ENCODE measurements at places on chromosomes 7 and 10.
A peak's percentile ranks its signal among the peaks of the same experiment; 100 is the strongest.

GRCh38 chr10:15660990-15661389, 58.7 kb downstream of the ITGA8 start:
- DNase-seq: no peak

DNA sequence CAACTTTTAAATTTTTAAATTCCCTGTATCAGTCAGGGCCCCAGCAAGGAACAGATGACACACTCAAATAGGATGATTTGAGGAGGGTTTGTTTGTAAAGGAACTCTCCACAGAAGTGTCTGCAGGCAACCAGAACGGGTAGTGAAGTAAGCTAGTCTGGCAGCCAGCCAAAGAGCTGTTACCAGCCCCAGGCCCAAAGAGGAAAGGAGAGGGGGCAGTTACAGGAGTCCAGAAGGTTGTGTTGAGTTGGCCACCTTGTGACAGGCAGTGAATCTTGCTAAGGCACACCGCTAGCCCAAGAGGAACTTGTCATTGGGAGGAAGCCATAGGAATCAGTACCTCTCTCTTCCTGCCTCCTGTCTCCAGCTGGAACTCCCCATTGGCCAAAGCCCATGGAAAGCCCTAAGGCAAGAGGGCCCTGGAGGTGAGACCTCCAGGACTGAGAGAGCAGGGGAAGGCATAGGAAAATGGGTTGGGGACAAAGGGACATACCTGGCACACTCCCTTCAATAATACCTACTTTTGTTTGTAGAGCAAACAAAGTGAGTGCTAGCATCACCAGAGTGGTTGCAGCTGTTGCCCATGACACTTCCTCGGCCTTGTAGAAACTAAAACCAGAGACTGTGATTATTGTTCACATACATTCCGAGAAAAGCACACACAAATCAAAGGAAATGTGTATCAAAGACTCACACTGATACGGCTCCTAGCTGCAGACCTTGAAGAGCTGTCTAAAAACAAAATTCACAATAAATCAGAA, 25.4 kb upstream of the GATAD1 start:
- DNase-seq: no peak

GRCh38 chr7:146754385-146754784, 637.8 kb downstream of the CNTNAP2 start:
- no peak for DNase-seq

GRCh38 chr7:122217125-122217524, 73.1 kb upstream of the AASS start:
- DNase-seq: no peak

DNA sequence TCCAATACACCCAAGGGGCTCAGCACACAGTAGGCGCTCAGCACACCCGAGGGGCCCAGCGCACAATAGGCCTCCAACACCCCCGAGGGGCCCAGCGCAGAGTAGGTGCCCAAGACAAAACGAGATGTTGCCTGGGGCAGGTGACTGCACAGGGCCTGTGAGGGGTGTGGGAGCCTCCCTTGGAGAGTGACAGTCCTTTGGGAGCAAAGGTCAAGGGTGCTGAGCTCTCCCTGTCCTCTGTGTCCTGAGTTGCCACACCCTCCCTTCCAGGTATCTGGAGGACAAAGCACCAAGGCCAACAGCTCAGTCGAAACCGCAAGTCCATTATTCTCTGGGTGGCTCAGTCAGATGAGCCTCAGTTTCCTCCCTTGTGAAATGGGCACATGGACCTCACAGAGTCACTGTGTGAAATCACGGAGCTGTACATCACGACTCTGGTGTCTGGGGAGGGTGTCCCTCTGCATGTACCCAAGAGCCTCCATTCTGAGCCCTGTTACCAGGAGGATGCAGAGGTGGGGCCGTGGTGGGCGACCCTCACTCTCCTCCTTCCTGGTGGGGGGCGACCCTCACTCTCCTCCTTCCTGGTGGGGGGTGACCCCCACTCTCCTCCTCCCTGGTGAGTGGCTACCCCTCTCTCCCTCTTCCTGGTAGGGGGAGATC, 81.3 kb downstream of the FOXL3 start:
- no peak for DNase-seq

- DNase-seq: no peak
These were observed 93.1 kb downstream of the JCAD start for GRCh38 chr10:29966269-29966668.

DNA sequence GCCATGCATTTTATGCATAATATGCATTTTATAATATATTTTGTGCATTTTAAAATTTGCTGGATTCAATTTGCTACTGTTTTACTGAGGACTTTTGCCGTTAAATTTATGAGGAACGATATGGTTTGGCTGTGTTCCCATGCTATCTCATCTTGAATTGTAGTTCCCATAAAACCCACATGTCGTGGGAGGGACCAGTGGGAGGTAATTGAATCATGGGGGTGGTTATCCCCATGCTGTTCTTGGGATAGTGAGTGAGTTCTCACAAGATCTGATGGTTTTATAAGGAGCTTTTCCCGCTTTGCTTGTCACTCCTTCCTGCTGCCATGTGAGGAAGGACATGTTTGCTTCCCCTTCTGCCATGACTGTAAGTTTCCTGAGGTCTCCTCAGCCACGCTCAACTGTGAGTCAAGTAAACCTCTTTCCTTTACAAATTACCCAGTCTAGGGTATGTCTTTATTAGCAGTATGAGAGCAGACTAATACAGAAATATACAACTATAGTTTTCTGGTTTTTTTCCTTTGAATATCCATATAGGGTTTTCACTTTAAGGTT, 201.4 kb upstream of the SH2B2 start:
- no peak for DNase-seq

GRCh38 chr7:100166317-100166940, 2.0 kb downstream of the GAL3ST4 start:
- no peak for DNase-seq

- no peak for DNase-seq
These were observed 238.8 kb downstream of the FANK1 start for GRCh38 chr10:126135177-126135576.

- no peak for DNase-seq
These were observed 123.9 kb upstream of the TCF7L2 start for GRCh38 chr10:112826018-112826697.

- no peak for DNase-seq
These were observed 32.8 kb downstream of the DNAJB12 start for GRCh38 chr10:72322030-72322279.

DNA sequence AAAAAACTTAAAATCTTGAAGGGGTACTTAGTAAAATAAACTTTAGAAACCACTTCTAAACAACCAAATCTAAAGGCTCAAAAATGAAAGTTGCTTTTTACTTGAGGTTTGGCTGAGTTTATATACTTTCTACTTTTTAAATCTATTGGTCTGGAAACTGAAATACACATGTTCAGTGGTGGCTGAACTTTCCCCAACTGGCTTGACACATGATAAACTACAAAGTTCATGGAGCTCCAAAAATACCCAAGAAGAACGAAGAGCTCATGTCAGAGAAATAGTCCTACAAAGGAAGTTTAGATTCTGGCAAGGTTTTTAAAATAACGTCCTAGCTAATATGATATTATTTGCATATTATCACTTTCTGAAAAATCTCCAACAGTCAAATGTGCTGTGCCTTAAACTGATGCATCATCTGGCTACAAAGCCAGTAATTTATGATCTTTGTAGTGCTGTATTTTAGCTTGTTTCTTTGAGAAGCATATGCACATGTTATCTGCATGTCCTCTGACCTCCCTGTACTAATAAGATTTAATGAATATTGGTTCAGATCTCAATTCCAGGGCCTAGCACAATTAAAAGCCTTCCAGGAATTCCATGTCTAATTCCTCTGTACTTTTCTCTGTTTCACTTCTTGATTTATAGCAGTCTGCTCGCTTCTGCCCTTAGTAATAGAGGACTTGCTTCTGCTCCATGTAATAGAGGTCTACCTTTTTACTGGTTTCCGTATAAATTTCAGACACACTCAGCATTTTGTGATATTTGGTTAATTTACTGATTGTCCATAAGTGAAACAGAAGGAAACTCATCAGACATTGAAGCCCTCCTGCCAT, 28.2 kb downstream of the SEMA3C start:
- no peak for DNase-seq

- no peak for DNase-seq
These were observed 30.2 kb upstream of the C10orf53 start for GRCh38 chr10:49649294-49649693.

GRCh38 chr7:2737771-2738540, 50.0 kb downstream of the AMZ1 start:
- DNase-seq: no peak

DNA sequence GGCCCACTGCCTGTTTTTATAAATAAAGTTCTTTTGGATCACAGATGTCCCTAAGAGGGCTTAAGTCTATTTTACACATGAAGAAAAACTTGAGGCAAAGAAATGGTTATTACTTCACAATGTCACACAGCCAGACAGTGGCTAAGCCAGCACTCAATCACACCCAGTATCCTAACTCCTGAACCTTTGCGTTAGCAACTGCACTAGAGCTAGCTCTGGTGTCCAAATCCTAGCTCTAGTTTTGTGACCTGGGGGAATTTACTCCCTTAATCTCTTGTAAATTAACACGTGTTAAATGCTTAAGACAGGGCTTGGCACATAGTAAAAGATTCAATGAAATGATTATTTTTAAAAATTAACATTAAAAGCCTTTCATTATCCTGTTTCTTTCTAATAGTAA, 49.0 kb upstream of the TPK1 start:
- DNase-seq: no peak

DNA sequence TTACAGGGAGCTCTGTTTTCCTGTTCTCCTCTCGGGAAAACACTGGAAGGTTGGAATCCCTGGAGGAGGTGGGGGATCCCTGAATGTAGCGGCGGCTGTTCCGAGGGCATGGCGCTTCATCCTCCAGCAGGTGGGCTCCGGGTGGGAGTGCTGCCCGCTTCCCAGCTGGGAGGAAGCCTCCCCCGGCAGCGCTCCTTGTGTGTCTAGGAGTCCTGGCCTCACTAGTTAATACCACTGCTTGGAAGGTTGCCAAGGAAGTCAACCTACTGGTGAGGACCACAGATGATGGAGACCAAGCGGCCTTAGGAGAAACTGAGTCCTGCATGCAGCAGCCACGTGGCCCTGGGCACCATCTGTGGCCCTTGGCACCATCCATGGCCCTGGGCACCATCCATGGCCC, 151.9 kb upstream of the PFKP start:
- DNase-seq: no peak

DNA sequence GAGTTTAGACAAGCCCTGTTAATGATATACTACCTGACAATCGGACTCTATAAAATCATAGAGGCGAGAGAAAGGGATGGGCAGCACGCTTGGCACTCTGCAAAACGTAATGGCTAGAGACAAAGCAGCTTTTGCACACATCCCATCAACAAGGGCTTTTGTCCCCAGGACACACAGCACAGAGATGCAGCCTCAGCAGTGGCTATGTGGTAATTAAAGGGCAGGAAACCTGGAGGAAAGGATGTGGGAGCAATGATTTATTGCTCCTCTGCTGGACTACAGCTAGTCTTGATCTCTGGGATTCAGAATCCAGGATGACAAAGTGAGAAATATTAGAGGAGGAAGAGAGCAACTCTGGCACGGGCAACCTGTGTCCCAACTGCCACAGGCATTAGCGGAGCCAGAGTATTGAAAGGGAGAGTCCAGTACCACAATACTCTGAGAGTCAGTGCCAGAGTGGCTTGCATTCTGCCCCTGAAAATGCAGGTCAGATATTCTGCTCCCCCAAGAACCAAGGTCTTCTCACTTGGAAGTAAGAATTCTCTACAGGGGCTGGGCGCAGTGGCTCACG, 96.5 kb downstream of the ARMH3 start:
- DNase-seq: no peak

DNA sequence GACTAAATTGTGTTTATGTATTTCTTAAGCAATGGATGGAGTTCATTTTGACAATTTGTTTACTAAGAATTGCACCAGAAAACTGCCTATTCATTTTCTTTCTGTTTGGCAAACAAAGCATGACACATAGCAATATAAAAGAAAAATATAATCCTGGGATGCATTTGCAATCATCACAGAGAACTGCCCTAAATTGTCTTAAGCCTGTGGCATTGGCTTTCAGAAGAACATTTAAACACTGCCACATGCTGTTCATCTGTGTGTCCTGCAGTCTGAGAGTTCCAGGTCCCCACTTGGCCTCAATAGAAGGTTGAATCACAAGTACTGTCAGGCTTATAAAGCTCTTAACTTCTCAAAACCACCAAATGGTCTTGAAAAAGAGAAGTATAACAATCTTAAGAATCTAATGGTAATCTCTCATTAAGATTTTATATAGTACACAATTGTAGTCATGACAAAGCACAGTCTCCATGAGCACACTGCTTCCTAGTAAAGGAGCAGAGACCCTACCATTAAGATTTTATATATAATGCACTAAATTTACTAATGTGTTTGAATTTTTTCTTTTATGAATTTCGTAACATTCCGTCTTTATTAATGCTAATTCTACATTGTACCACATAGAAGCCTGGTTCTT, 29.9 kb downstream of the RNLS start:
- DNase-seq: peak; percentile 45

DNA sequence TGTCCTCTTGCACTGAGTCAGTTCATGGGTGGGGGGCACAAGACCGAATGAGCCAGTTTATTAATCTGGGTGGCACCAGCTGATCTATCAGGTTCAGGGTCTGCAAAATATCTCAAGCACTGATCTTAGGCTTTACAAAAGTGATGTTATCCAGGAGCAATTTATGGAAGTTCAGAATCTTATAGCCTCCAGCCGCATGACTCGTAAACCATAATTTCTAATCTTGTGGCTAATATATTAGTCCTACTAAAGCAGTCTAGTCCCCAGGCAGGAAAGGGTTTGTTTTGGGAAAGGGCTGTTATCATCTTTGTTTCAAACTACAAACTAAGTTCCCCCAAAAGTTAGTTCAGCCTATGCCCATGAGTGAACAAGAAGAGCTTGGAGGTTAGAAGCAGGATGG, 33.9 kb downstream of the AKR1C8 start:
- no peak for DNase-seq

GRCh38 chr7:77674878-77675277, 21.4 kb upstream of the RSBN1L start:
- no peak for DNase-seq

DNA sequence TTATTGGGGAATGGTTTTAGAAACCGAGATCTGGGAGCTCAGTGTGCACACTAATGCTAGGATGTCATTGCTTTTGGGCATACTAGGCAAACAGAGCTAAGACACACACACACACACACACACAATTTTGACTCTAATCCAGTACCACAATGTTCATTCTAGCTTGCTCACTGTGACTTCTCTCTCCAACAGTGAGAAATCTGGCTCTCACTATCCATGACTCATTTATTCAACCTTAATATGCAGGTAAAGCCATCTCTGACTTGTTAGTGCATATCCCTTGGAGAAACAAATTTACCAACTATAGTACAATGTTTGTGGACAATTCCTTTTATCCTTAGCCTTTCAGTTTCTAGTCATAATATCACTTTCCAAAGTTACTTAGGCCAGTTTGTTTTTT, 5.9 kb upstream of the BMS1 start:
- no peak for DNase-seq

Measured in fibroblast of skin of left biceps (primary cell).